Aorta (tissue), 5 donors: ENCODE measurements at places on chromosomes 4 and X. TPM values are rescaled to one million over a fixed set of nuclear protein-coding genes. Genes with fewer than 3 reads are reported as not detected.
A peak's percentile ranks its signal among the peaks of the same experiment; 100 is the strongest.

Gene TMEM271
- not detected for total RNA-seq

Gene UTP3
- 25.0 TPM for total RNA-seq

Gene SLC9B1
- 1.6 TPM for total RNA-seq

Gene ENPP6
- total RNA-seq: 1.8 TPM

Gene RBMXL3
- not detected for total RNA-seq

Gene ZDHHC15
- total RNA-seq: 4.8 TPM

Gene ZNF711
- 3.6 TPM for total RNA-seq

Gene CORIN
- total RNA-seq: 0.84 TPM

DNA sequence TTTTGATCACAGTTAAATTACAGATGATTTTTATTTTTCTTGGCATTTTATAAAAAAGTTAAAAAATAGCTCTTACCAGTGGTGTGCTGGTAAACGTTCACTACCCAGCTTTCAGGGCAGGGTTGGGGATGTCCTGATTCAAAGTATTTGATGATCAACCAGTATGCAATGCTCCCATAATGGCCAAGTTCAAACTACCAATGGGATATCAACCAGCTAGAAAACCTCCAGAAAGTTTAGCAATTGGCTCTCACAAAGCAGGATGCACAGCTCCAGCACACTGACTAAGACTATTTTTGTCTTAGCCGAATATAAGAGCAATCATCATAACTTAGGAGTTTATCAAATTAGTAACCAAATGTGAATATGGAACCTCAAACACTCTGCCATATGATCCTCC, 108.0 kb upstream of the PDE5A start:
- H3K27ac ChIP-seq: peak overlapping the region; percentile 36
- DNase-seq: no peak
- no peak overlapping the region for H3K4me3 ChIP-seq
- peaks cover 3% of the 10 kb centered on the region for H3K4me1 ChIP-seq
- no peaks in the 10 kb centered on the region for H3K36me3 ChIP-seq

GRCh38 chrX:10797466-10797865, 177.1 kb upstream of the MID1 start:
- H3K4me1 ChIP-seq: peaks cover 3% of the 10 kb centered on the region
- DNase-seq: no peak
- H3K4me3 ChIP-seq: no peak overlapping the region
- no peaks in the 10 kb centered on the region for H3K27me3 ChIP-seq
- H3K36me3 ChIP-seq: no peaks in the 10 kb centered on the region

DNA sequence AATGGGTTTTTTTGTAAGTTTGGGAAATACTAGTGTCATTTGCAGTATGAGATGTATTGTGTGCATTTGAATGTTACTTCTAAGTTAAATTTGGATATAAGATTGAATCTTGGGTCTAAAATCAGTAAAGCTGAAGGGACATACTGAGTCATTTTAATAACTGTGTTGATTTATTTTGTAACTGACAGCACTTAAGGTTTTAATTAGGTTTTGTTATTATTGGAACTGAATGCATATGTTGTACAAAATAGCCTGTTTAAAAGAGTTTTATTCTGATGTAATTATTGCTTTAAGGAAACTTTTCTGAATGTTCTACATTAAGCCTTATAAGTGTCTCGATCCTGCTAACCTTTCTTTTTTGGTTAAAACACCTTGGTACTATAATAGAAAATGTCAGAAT, 396.6 kb downstream of the MAPK10 start:
- H3K4me3 ChIP-seq: no peak overlapping the region
- no peak for DNase-seq
- H3K27ac ChIP-seq: no peak overlapping the region
- no peaks in the 10 kb centered on the region for H3K36me3 ChIP-seq
- H3K27me3 ChIP-seq: no peaks in the 10 kb centered on the region
- peaks cover 2% of the 10 kb centered on the region for H3K4me1 ChIP-seq

GRCh38 chrX:132648895-132649294, 160.1 kb upstream of the MBNL3 start:
- H3K27ac ChIP-seq: no peak overlapping the region
- H3K4me1 ChIP-seq: no peaks in the 10 kb centered on the region
- H3K36me3 ChIP-seq: no peaks in the 10 kb centered on the region
- no peak overlapping the region for H3K4me3 ChIP-seq
- DNase-seq: no peak

GRCh38 chrX:9293903-9294302, 171.0 kb upstream of the TBL1X start:
- H3K27me3 ChIP-seq: no peaks in the 10 kb centered on the region
- no peak overlapping the region for H3K4me3 ChIP-seq
- no peak overlapping the region for H3K27ac ChIP-seq
- no peak for DNase-seq

GRCh38 chr4:45368832-45369231, 642.5 kb upstream of the GNPDA2 start:
- DNase-seq: no peak
- no peaks in the 10 kb centered on the region for H3K36me3 ChIP-seq
- no peak overlapping the region for H3K27ac ChIP-seq
- no peaks in the 10 kb centered on the region for H3K4me1 ChIP-seq
- H3K27me3 ChIP-seq: no peaks in the 10 kb centered on the region

- no peaks in the 10 kb centered on the region for H3K36me3 ChIP-seq
- peaks cover 1% of the 10 kb centered on the region for H3K27me3 ChIP-seq
- no peak overlapping the region for H3K27ac ChIP-seq
- H3K4me1 ChIP-seq: no peaks in the 10 kb centered on the region
Measured at GRCh38 chr4:82047731-82048130, 326.1 kb downstream of the HNRNPD start.

GRCh38 chr4:109114501-109114900, 188.0 kb downstream of the COL25A1 start:
- H3K36me3 ChIP-seq: no peaks in the 10 kb centered on the region
- no peak for DNase-seq
- no peaks in the 10 kb centered on the region for H3K27me3 ChIP-seq

- H3K27me3 ChIP-seq: no peaks in the 10 kb centered on the region
- H3K36me3 ChIP-seq: no peaks in the 10 kb centered on the region
- no peaks in the 10 kb centered on the region for H3K4me1 ChIP-seq
- no peak for DNase-seq
Measured at GRCh38 chr4:54378461-54378860, 149.4 kb downstream of the PDGFRA start.

GRCh38 chr4:1400191-1400805, 5.9 kb downstream of the NKX1-1 start:
- no peak for DNase-seq
- no peak overlapping the region for H3K4me3 ChIP-seq
- no peaks in the 10 kb centered on the region for H3K36me3 ChIP-seq
- no peak overlapping the region for H3K27ac ChIP-seq
- no peaks in the 10 kb centered on the region for H3K27me3 ChIP-seq

GRCh38 chr4:100428051-100428450, 89.8 kb downstream of the EMCN start:
- DNase-seq: no peak
- H3K27ac ChIP-seq: no peak overlapping the region
- H3K4me3 ChIP-seq: no peak overlapping the region
- peaks cover 3% of the 10 kb centered on the region for H3K4me1 ChIP-seq

GRCh38 chr4:137703195-137703594, 170.9 kb upstream of the PCDH18 start:
- peaks cover 1% of the 10 kb centered on the region for H3K4me1 ChIP-seq
- no peaks in the 10 kb centered on the region for H3K27me3 ChIP-seq
- DNase-seq: no peak
- no peaks in the 10 kb centered on the region for H3K36me3 ChIP-seq
- no peak overlapping the region for H3K27ac ChIP-seq
- no peak overlapping the region for H3K4me3 ChIP-seq

DNA sequence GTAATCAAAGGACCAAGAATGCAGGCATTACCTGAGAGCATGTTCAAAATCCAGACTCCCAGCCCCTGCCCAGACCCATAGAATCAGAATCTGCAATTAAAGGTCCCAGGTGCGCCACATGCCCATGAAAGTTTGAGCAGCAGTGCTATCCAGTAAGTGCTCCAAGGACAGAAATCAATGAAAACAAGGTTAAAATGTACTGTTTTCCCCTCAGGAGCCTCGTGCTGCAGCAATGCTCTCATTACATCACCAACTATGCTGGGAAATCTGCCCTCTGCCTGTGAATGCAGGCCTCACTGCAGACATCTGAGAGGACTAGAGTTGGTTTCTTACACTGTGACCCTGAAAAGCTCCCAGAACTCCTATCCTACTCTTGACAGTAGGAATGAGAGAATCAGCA, 21.1 kb downstream of the ANXA5 start:
- no peaks in the 10 kb centered on the region for H3K4me1 ChIP-seq
- no peak for DNase-seq
- no peaks in the 10 kb centered on the region for H3K27me3 ChIP-seq
- H3K36me3 ChIP-seq: peaks cover 13% of the 10 kb centered on the region
- H3K27ac ChIP-seq: no peak overlapping the region
